ENCODE measurements at places on chromosomes 13 and 19.
A peak's percentile ranks its signal among the peaks of the same experiment; 100 is the strongest.

- no peak for DNase-seq
Observed at GRCh38 chr19:35236638-35237400, 8.3 kb upstream of the FAM187B start.

DNA sequence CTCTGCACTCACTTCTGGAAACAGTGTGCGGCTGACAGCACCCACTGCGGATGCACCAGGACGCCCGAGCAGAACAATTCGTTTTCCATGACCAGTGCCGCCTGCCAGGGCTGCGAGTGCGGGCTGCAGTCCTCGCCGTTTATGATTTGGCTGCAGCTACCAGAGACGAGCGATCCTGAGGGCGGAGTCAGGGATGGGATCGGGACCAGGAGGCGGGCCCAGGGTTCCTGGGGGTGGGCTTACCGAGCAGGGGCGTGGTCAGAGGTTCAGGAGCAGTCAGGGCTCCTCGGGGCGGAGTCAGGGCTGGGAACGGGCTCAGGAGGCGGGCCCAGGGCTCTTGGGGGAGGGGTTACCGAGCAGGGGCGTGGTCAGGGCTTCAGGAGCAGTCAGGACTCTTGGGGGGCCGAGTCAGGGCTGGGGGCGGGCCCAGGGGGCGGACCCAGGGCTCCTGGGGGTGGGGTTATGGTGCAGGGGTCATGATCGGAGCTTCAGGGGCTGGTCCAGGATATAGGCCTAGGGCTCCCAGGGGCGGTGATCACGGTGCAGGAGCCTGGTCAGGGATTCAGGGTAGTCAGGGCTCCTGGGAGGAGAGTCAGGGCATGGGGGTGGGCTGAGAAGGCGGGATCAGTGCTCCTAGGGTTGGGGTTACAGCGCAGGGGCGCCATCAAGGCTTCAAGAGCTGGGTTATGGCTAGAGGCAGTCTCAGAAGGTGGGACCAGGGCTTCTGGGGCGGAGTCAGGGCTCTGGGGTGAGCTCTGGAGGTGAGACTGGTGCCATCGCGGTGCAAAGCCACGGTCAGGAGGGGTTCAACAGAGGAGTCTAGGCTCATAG, 1.7 kb downstream of the KLK4 start:
- no peak for DNase-seq

DNA sequence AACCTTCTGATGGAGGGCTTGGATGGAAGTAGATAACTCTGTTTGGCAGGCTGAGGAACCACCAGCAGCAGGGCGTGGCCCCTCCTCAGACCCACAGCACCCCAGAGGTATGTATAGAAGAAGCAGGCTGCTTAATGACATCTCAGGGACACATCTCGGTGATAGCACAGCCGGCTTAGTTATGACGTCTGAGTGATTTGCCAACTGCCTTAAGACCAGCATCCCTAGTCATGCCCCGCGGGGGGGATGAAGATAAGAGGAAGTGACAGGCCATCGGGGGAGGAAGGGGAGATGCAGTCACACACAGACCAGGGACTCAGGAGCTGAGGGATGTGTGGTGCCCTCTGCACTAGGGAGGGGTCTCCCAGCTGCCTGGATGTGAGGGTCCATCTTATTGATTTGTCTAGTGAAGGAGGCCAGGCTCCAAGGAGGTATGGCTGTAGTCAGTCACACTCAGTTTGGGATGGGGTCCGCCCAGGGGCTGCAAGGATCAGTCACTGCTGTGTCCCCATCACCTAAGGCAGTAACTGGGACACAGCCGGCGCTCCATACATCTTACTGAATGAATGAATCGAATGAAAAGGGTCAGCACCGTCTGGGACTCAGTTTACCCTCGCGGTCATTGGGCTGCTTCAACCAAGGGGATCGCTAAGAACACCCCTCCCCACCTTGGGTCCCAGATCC, 19.2 kb upstream of the ERCC1 start:
- no peak for DNase-seq

GRCh38 chr19:5434970-5435641, 20.1 kb upstream of the ZNRF4 start:
- DNase-seq: no peak

GRCh38 chr13:33676045-33676989, 141.6 kb upstream of the RFC3 start:
- no peak for DNase-seq

DNA sequence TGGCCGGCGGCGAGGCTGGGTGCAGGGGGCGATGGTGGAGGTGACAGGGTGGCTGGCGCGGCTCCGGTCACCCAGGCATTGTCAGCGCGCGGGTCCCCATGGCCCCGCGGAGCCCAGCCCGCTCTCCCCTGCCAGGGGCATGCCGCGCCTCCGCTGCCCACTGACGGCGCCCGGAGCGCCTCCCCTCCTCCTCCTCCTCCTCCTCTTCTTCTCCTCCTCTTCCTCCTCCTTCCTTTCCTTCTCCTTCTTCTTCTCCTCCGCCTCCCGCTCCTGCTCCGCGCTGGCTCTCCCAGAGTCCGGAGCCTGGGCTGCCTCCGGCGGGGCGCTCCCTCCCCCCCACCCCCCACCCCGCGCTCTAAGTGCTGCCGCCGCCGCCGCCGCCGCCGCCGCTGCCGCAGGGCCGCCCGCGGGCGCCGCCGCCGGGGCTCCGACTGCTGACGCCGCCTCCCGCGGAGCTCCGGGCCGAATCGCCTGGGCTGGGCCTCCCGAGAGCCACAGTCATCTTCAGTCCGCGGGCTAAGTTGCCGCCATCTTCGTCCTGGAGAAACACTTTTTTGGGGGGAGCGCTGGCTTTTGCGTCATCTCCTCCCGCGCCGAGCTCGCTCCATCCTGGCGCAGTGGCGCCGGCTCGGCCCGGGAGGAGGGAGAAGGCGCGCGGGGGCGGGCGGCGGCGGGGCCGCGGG, 348.3 kb downstream of the LIG4 start:
- no peak for DNase-seq

- DNase-seq: no peak
Observed at GRCh38 chr19:41928221-41928683, at the start of gene ERFL. TSS of gene ERFL (minus strand) at chr19:41928449. CDS start at chr19:41912919, 15,530 bp downstream.

GRCh38 chr13:58666331-58666730, 1034.8 kb downstream of the PCDH17 start:
- DNase-seq: no peak

DNA sequence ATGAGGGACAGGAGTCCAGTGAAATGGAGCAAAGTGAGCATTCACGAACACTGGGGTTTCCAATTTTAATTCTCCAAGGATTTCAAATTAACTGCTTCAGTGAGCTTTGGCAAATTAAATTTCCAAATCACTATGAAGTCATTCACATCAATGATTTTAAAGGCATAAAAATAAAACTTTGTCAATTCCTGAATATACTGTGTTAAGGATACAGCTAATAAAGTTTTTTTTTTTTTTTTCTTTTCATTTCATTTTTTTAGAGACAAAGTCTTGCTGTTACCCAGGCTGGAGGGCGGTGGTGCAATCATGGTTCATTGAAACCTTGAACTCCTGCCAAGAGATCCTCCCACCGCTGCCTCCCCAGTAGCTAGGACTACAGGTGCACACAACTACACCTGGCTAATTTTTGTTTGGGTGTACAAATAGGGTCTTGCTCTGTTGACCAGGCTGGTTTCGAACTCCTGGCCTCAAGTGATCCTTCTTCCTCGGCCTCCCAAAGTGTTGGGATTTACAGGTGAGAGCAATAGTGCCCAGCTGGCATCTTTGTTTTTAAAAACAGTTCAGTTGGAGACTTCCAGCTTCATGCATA, 21.9 kb downstream of the RBM26 start:
- DNase-seq: no peak

GRCh38 chr19:7879836-7880235, 5.6 kb upstream of the PRR36 start:
- DNase-seq: no peak

GRCh38 chr19:14375582-14376291, 5.5 kb upstream of the ADGRE5 start:
- no peak for DNase-seq

- DNase-seq: no peak
Observed at GRCh38 chr13:114027046-114027715, 53.3 kb upstream of the C13orf46 start.

GRCh38 chr19:30355586-30355985, 16.6 kb upstream of the ZNF536 start:
- DNase-seq: no peak

DNA sequence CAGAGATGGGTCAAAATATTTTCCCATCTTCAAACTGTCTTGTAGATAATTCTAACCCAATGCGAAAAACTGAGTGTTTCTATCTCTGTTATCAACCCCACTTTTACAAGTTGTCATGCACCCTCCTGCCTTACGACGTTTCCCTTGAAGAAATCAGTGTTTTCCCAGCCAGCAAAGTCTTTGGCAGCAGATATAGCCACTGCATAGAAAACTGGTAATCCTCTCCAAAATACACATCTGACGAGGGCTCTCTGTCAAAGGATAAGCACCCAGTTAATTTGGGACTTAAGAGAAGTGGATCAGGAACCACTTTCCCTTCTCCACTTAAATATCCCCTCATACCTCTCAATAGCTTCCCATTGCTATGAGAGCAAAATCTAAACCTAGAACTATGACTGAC, 351.9 kb upstream of the MIR17HG start:
- DNase-seq: no peak

DNA sequence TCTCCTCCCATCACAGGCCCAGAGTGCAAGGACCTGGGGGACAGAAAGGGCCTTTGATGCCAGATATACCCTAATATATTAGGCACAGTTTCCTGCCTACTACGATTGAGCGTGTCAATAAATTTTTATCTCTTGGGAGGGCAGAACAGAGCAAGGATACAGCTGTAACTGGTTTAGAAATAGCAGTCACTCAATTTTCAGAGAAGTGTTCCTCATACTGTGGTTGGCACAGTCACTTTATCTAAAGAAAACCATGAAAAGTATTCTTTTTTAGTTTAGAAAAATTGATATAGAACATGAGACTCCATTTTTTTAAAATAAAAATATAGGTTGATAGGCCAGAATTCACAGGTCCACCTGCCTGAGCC, 460 bp upstream of the ZNF155 start:
- DNase-seq: no peak

DNA sequence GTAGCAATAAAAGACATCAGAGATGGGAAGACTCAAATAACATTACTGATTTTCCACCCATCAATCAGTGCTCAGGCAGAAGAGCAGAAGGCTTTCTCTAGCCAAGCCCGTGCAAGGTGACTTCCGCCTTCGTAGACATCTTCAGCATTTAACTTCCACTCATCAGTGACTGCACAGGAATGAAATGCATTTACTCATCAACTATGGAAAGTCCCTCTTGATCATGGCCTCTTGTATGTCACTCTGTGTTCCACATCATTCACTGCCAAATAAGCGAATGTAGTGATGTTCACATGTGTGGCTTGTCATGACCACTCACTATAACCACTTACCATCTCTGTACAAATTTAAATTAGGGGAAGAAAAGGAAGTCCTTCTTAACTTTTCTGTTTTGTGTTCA, 49.4 kb downstream of the SACS start:
- DNase-seq: no peak

- DNase-seq: no peak
Observed at GRCh38 chr13:20501120-20501519, 24.5 kb downstream of the CRYL1 start.

GRCh38 chr13:29648760-29649159, 53.3 kb upstream of the SLC7A1 start:
- DNase-seq: no peak

DNA sequence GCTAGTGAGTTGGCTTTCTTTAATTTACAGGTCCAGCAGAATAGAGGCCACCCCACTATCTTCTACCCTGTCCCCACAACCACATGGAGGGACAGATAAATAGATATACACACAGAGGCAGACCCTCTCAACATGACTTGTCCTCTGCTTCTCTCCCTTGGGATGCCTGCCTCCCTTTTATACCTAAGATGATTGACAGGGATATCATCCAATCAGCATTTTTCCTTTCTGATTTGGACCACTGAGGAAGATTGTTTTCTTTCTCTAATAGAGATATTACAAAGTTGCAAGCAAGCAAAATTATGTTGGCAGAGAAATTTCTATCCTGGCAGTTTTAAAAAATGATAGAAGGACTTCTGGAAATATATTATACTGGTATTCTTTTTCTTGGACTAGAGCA, 35.8 kb downstream of the STOML3 start:
- no peak for DNase-seq

DNA sequence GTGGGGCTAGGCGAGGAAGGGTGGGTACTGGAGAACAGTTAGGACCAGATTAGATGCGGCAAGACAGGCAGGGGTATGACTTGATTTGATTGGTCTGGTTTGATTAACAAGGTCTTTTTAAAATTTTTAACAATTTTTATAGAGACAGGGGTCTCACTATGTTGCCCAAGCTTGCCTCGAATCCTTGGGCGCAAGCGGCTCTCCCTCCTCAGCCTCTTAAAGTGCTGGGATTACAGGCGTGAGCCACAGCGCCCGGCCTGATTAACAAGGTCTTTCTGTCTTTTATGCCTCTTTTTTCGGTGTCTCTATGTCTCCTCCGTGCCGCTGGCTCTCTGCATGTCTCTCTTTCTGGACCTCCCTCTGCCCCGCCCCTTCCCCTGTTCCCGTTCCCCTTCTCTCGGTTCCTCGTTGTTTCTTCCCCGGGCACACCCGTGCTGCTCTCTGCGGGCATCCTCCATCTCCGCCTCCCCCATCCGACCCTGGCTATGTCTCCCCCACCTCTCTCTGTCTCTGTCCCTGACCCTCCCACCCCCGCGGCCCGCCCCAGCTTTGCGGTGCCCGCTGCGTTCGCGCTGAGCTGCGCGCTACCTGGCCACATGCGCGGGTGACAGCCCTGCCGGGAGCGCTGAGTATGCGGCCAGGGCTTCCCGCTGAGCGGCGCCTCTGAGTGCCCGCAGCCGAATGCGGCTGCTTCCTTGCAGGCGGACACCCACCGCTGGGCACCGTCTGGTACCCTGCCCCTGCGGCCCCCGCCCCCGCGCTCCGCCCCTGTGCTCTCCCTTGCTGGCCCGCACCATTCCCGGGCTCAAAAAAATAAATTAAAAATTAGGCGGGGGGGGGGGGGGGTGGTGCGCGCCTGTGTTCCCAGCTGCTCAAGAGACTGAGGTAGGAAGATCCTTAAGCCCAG, 8.1 kb upstream of the SDHAF1 start:
- peak; percentile 67 for DNase-seq

DNA sequence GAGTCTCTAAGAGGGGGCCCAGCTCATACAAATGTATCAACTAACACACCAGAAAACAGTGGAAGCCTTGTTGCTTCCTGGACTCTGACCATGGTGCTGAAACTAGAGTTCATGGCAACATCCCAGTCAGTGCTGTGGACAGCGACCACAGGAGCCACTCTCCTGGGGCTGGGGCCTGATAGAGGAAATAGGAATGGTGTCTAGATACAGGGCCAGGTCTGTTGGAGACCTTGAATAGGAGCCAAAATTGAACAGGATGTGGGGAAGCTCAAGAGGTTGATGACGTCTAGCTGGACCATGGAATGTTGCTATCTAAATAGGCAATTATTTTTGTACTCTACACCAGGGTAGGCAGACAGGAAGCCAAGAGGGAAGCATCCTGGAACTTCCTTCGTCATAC, 21.7 kb downstream of the LILRB4 start:
- no peak for DNase-seq

DNA sequence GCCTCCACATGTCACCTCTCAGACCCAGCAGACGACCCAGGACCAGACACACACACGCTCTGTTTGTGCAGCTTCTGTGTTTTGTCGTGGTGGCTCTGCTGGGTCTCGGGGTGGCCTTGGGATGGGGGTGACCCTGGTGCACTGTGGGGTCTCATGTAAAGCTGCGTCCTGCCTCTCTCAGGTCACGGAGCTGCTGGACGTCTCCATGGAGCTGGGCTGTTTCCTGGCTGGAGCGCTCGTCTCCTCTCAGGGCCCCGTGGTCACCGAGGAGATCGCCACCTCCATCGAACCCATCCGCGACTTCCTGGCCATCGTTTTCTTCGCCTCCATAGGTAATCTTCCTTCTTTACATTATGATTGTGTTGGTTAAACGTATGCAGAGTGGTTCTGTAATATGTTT, 45.4 kb upstream of the TFDP1 start:
- no peak for DNase-seq

Measured in D721Med (cell line).